ENCODE measurements at places on chromosomes 7 and 10.

DNA sequence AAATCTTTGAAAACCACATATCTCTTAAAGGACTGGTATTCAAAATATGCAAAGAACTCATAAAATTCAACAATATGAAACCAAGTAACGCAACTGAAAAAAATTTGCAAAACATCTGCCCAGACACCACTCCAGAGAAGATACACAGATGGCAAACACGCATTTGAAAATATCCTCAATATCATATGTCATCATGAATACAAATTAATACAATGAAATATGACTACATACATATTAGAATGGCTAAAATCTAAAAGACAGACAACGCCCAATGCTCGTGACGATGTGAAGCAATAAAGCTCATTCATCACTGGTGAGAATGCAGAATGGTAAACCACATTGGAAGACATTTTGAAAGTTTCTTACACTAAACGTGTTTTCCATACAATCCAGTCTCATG, 770.1 kb upstream of the CELF2 start:
- DNase-seq: no peak

GRCh38 chr10:31263903-31264302, 55.1 kb upstream of the ZEB1 start:
- DNase-seq: no peak

DNA sequence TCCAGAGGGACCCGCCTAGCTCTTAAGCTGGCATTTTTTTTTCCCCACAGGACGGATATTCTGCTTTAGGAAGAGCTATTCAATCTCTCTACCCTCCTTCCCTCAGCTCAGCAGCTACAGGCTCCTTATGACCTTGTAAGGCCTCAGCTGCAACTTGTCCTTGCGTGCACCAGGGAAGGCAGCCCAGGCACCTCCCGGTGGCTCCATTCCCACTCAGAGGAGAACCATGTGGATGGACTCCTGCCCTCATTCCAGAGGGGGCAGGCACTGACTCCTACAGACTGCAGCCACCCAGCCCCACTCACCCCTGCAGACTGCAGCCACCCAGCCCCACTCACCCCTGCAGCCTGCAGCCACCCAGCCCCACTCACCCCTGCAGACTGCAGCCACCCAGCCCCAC, 73.7 kb downstream of the ITIH5 start:
- no peak for DNase-seq

GRCh38 chr10:11936389-11937152, 106.0 kb downstream of the UPF2 start:
- DNase-seq: no peak

DNA sequence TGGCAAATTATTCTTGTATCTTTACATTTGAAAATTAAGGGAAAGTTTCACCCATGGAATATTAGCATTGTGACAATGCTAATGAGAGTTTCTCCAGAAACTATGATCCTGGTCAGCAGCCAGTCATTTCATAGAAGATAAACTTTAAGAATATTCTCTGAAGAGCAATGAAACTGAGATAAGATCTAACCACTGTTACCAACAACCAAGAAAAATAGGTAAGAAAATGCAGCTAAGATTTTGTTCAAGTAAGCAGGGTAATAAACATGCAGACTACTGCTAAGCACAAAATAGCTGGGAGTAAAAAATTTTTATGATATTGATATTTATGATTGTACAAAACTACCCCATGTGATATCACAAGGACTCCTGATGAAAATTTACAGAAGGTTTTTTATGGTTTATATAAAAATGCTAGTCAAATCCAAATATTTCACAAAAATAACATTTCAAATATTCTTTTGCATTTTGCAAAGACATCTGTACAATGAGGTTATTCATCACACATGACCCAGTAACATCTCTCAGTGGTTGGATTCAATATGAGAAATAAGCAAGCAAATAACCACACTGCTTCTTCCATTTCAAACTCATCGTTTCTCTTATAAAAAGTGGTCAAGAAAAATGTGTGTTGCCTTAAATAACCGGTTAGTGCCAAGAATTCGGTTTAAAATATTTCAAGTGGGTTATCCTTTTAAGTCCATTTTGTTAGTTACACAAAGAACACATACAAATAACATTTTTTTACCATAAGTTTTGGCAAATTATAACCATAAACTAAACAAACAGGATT, 251.6 kb downstream of the DIP2C start:
- no peak for DNase-seq

DNA sequence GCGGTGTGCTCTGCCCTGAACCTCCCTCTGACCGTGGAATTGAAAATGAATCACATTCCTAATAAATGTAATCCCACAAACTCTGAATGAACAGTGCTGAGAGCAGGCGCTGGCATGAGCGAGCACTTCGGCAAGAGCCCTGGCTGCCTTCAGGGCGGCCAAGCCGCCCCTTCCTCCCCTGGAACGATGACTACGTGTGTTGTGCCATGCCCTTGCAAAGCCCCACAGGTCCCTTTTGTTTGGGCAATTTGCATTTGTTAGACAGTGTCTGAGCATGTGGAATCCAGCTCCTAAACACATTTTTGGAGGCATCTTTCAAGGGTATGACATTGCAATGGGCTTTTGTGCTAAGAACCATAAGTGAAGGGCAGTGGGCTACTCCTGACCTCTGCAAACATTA, 95.6 kb upstream of the MKI67 start:
- DNase-seq: no peak

DNA sequence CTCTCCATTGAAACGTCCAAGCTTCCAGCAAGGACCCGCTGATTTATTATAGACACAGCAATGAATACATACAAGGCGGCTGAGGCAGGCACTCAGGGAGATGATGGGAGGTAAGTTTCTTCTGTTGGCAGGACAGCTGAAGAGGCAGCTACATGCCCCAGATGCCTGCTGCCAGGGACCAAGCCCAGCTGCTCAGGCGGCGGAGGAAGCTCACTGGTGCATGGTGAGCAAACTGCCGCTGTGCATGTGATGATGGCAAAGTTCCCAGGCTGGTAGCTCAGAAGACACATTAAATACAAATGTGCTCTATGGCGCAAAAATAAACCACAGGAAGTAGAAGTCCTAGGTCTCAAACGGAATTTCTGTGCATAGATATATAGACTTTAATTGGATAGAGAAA, 2.3 kb downstream of the DNTT start:
- DNase-seq: no peak

DNA sequence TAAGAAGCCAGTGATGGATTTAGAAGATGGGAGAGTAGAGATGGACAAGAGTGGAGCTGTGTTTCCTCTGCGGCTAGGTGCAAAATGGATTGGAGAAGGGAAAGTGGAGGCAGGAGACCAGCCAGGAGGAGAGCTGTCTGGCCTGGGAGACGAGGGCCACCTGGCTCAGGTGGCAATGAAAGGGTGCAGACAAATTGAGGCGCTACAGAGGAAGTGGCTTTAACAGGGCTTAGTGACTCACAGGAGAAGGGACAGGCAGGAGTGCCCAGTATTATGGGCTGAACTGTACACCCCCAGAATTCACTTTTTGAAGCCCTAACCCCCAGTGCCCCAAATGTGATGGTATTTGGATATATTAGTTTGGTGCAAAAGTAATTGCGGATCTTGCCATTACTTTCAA, 65.6 kb upstream of the DUSP5 start:
- DNase-seq: no peak

GRCh38 chr10:128451879-128452278, 325.7 kb upstream of the MKI67 start:
- no peak for DNase-seq

DNA sequence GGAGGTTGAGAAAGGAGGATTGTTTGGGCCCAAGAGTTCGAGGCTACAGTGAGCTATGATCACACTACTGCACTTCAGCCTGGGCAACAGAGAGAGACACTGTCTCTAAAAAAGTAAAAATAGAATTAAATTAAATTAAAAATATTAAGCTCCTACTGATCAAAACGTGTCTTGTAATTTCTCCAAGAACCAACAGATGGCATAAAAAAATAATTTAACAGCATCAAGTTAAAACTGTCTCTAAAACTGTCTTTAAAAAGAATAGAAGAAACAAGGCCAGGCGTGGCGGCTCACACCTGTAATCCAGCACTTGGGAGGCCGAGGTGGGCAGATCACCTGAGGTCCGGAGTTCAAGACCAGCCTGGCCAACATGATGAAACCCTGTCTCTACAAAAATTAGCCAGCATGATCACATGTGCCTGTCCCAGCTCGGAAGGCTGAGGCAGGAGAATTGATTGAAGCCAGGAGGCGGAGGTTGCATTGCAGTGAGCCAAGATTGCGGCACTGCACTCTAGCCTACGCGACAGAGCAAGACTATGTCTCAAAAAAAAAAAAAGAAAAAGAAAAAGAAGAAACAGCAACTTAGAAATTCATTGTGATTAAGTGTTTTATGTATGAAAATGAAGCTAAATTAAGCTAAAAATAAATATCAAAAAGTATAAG, 24.5 kb downstream of the MTPAP start:
- no peak for DNase-seq

- DNase-seq: no peak
Observed at GRCh38 chr10:101453318-101453717, 99.4 kb downstream of the BTRC start.

- DNase-seq: no peak
Observed at GRCh38 chr10:48895803-48896195, 43.8 kb downstream of the LRRC18 start.

- DNase-seq: no peak
Observed at GRCh38 chr10:103923502-103923901, 5.5 kb upstream of the STN1 start.

GRCh38 chr7:16060502-16060901, 360.8 kb downstream of the CRPPA start:
- no peak for DNase-seq

GRCh38 chr10:17993361-17993760, 41.6 kb downstream of the SLC39A12 start:
- no peak for DNase-seq

GRCh38 chr10:11260170-11260569, 242.5 kb downstream of the CELF2 start:
- no peak for DNase-seq

DNA sequence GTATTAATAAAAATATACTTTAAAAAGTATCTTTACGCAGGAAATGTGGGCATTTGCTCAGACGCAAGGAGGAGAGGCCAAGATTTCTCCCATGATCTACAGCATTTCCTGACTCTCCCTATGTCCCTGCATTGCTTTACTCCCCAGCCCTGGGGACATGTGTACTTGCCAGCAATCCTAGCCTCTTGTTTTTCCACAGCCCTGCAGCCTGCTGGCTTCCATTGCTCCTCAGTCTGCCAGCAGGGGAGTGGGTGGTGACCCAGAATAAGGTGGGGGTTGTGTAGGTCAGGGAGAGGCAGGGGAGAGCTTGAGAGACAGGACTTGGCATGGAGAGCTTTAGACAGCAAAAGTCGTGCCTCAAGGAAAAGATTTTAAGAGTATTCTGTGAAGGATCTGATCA, 307.7 kb downstream of the CDK14 start:
- DNase-seq: no peak

GRCh38 chr7:28500138-28500537, 87.8 kb downstream of the CREB5 start:
- no peak for DNase-seq

- DNase-seq: no peak
Observed at GRCh38 chr7:47474937-47475879, 106.7 kb downstream of the TNS3 start.

Data from T-helper 9 cell (primary cell).